ENCODE measurements at places on chromosomes 12 and 14.

DNA sequence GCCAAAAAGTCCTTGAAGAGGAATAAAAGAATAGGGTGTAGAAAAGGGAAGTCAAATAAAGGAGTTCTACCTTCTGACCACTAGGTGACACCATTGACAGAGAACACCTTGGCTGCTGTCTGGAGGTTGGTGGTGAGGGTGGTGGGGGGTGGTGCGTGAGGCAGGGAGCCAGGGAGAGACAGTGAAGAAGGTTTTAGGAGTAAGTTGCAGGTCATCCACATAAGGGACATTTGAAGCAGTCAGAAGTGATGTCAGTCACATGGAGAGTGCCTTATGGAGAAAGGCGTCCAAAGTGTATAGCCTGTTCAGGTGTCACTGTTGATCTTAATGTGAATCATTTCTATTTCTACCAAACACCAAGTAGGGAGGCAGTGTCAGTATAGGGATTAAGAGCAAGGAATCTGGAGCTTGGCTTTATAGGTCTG is 279.3 kb upstream of the DDHD1 start:
- H3K27ac ChIP-seq, result no peak overlapping the region
- no peaks in the 10 kb centered on the region for H3K36me3 ChIP-seq
- peak; percentile 48 for DNase-seq

GRCh38 chr12:8678661-8679111 is 16.1 kb upstream of the MFAP5 start:
- H3K27me3 ChIP-seq, result peaks cover 4% of the 10 kb centered on the region
- no peak overlapping the region for H3K27ac ChIP-seq
- H3K36me3 ChIP-seq, result no peaks in the 10 kb centered on the region
- H3K4me3 ChIP-seq, result no peak overlapping the region

DNA sequence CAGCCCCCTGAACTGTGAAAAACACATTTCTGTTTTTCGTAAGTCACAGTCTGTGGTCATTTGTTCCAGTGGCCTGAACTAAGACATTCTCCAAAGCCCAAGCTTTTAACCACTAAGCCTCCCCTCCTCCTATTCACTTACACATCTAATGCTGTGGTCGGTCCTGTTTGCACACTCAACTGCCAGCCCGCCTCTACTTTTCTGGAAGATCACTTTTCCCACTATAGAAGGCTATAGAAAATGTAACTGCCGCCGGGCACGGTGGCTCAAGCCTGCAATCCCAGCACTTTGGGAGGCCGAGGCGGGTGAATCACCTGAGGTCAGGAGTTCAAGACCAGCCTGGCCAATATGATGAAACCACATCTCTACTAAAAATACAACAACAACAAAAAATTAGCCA is 524.7 kb upstream of the TMEM132C start:
- H3K36me3 ChIP-seq, result no peaks in the 10 kb centered on the region
- DNase-seq, result no peak
- H3K4me3 ChIP-seq, result no peak overlapping the region
- no peak overlapping the region for H3K27ac ChIP-seq
- peaks cover 6% of the 10 kb centered on the region for H3K27me3 ChIP-seq

DNA sequence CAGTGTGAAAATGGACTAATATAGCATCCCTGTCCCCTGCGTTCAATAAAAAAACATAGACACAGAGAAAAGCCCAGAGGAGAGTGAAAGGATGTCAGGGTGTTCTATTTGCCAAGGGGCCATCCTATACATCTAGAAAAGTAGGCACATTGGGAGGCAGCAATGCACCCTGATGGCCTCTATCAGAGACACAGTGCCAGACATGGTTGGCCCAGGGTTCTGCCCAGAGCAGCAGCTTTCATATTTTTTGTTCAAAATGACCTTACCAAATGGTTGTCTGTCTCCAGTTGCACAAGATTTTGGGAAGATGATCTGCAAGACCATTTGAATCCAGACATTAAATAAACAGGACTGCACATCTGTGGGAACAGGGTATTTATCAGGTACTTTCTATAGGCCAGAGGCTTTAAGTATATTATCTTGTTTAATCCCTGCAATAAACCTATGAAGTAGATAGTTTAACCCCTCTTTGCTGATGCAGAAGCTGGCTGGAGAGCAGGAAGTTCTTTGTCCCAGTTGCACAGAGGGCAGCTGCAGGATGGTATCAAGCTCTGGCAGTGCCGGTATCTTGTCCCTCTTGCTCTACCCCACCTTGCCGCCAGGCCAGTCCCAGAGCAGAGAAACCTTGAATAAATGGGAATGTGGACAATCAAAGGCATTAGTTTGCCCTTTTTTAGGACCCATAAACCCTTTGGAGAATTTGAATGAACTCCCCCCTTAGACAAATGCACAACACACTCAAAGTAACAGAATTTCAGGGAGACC is 171.8 kb upstream of the PWP1 start:
- H3K4me1 ChIP-seq, result peaks cover 6% of the 10 kb centered on the region
- no peak for DNase-seq
- H3K4me3 ChIP-seq, result no peak overlapping the region
- no peak overlapping the region for H3K27ac ChIP-seq
- H3K36me3 ChIP-seq, result peaks cover 4% of the 10 kb centered on the region

- DNase-seq, result no peak
- H3K4me1 ChIP-seq, result peaks cover 25% of the 10 kb centered on the region
- H3K4me3 ChIP-seq, result no peak overlapping the region
Observed at GRCh38 chr12:10607885-10608458, 5.4 kb downstream of the MAGOHB start.

DNA sequence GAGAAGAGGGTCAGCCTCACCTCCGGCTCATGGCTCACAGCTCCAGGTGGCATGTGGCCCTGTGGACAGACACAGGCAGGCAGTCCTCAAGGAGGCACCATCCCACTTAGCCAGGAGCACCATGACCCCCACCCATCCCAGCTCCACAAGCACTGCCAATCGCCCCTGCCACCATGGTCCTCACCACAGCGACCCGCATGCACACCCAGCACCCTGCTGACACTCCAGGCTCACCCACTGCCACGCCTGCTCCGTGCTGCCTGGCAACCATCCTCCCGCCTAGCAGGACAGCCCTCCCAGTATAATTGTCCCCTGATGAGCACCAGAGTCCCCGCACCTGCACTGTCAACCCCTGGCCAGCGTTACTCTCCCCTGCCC is 50.9 kb downstream of the TRPV4 start:
- DNase-seq, result no peak
- H3K4me1 ChIP-seq, result peaks cover 22% of the 10 kb centered on the region
- peaks cover 7% of the 10 kb centered on the region for H3K36me3 ChIP-seq
- no peak overlapping the region for H3K4me3 ChIP-seq

DNA sequence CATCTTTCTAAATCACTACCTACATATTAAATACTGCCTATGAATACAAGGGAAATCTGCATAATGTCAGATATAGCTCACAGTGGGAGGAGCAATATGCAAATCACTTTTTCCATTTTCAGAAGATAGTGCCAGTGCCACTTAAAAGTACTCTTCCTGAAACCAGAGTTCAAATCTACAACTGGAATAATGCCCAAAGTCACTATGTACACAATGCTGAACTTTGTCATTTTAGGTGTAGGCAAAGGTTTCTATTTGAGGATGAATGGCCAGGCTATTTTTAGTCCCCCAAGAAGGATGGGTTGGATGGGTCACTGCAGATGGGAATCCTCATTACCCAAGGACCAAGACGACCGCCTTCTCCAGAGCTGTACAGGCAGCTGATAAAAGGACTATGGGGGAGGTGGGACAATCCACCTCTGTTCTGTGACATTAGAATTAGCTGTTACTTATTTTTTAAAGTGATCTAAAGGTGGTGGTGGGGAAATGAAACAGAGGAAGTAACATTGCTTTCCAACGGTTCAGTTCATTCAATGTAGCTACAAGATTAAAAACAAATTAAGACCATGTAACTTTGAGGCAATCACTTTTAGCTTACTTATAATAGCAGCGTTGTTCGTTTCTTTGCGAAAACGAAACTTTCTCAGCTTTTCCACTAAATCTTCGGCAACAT is 5.6 kb downstream of the GMFB start:
- H3K27me3 ChIP-seq, result peaks cover 8% of the 10 kb centered on the region
- H3K36me3 ChIP-seq, result peaks cover 50% of the 10 kb centered on the region
- no peak for DNase-seq

- H3K27ac ChIP-seq, result no peak overlapping the region
- H3K4me3 ChIP-seq, result peak overlapping the region; percentile 9
- peaks cover 29% of the 10 kb centered on the region for H3K4me1 ChIP-seq
- DNase-seq, result no peak
- peaks cover 3% of the 10 kb centered on the region for H3K27me3 ChIP-seq
- peaks cover 42% of the 10 kb centered on the region for H3K36me3 ChIP-seq
Observed at GRCh38 chr14:23951590-23952201, 1.9 kb upstream of the DHRS4 start.

- peaks cover 3% of the 10 kb centered on the region for H3K27me3 ChIP-seq
- H3K27ac ChIP-seq, result no peak overlapping the region
- DNase-seq, result no peak
Observed at GRCh38 chr14:69654116-69654515, 42.7 kb downstream of the SUSD6 start.

GRCh38 chr12:130989391-130989790 is 35.7 kb downstream of the ADGRD1 start:
- peaks cover 18% of the 10 kb centered on the region for H3K27me3 ChIP-seq
- H3K36me3 ChIP-seq, result no peaks in the 10 kb centered on the region
- peak overlapping the region; percentile 69 for H3K27ac ChIP-seq
- DNase-seq, result no peak

DNA sequence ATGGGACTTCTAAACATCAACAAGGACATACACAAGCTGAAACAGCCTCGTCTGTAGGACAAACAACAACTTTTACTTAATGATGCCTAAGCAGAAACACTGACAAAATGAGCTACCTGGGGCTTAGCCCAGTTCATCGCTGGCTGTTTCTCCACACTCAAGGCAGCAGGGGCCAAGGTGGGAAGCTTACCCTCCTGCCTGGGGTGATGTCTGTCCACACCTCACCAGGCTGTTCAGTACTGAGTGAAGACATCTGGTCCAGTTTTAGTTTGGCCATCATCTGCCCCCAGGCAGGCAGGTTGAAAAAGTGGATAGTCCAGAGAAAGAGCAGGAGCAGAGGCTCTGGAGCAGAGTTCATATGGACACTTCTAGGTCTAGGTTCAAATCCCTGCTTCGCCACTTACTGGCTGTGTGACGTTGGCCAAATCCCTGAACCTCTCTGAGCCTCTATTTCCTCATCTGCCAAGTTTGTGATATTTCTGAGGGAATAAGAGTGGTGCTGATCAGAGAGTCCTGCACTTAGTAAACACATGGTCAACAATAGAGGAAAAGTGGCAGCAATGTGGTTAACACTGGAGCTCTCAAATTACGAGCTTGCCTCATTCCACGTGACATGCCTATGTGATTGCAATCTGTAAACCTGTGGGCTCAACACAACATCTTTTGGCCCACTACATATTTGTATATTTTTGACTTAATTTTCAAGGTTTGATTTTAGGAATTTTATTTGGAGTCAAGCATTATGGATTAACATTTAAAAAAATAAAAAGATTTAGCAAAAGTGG is 720.1 kb upstream of the TMEM132C start:
- no peak overlapping the region for H3K4me3 ChIP-seq
- H3K27ac ChIP-seq, result no peak overlapping the region
- H3K36me3 ChIP-seq, result no peaks in the 10 kb centered on the region
- DNase-seq, result no peak

- H3K36me3 ChIP-seq, result peaks cover 13% of the 10 kb centered on the region
- DNase-seq, result no peak
- no peak overlapping the region for H3K4me3 ChIP-seq
Observed at GRCh38 chr12:130972586-130972950, 18.9 kb downstream of the ADGRD1 start.

- H3K36me3 ChIP-seq, result no peaks in the 10 kb centered on the region
- no peak overlapping the region for H3K27ac ChIP-seq
- peaks cover 34% of the 10 kb centered on the region for H3K27me3 ChIP-seq
- no peak for DNase-seq
- peaks cover 9% of the 10 kb centered on the region for H3K4me1 ChIP-seq
Observed at GRCh38 chr12:132163041-132163910, 19.0 kb downstream of the NOC4L start.

DNA sequence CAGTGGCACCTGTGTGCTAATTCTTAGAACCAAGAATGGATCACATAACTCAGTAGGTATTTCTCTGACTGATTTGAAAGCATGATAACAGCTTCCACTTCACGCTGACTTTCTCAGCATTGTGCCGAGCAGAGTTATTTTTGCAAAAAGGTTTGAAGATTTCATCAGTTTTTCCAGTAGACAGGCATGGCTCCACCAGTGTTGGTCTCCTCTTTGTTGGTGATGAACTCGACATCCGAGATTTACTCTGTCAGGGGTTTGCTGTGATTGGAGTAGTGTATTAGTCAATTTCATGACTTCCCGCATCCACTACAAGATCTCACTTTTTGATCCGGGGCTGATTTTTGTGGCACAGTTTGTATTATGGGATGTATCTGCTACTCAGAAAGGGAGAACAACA is 85.3 kb downstream of the PRKCH start:
- no peaks in the 10 kb centered on the region for H3K36me3 ChIP-seq
- peaks cover 26% of the 10 kb centered on the region for H3K4me1 ChIP-seq
- DNase-seq, result no peak
- peaks cover 10% of the 10 kb centered on the region for H3K27me3 ChIP-seq
- H3K27ac ChIP-seq, result peak overlapping the region; percentile 1
